ENCODE measurements at places on chromosomes 1 and 21.

- DNase-seq = peak; percentile 51
These were observed 7.0 kb downstream of the ATP13A2 start for GRCh38 chr1:17004466-17005364.

DNA sequence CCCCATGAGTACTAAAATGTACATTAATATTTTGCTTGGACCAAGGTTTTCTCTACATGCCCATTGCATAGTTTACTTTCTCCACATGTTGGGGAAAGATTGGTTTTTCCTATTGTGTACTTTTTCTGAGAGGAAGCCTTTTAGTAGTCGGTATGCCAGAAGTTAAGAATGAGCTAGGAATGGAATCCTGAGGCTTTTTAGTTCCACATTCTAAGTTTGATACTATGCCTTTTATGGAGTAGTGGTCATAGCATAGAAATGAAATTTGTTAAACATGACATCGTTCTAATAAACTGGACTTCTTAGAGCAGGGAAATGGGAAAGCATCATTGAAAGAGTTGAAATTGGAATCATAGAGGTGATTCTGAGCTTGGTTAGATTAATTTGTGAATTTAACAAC lies 64.3 kb downstream of the BCL9 start:
- no peak for DNase-seq

- DNase-seq = no peak
These were observed 53.2 kb downstream of the C1orf198 start for GRCh38 chr1:230814949-230815692.

DNA sequence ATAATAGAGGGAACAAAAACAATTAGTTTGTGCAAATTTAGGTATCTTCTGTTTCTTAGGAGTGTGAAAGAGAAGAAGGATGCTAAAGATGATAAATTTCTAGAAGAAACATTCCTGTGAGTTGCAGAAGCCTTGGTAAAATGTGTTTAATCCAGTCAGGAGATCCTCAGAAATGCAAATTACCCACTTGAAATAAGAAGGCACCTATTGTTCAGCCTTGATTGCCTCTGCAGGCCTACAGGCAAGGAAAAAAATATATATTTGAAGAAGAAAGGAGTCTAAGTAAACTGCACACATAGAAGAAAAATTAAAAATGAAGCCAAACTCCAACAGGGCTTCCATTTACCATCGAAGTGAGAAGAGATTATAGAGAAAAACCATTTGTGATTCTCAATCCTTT lies 51.0 kb upstream of the LHX8 start:
- DNase-seq = no peak

DNA sequence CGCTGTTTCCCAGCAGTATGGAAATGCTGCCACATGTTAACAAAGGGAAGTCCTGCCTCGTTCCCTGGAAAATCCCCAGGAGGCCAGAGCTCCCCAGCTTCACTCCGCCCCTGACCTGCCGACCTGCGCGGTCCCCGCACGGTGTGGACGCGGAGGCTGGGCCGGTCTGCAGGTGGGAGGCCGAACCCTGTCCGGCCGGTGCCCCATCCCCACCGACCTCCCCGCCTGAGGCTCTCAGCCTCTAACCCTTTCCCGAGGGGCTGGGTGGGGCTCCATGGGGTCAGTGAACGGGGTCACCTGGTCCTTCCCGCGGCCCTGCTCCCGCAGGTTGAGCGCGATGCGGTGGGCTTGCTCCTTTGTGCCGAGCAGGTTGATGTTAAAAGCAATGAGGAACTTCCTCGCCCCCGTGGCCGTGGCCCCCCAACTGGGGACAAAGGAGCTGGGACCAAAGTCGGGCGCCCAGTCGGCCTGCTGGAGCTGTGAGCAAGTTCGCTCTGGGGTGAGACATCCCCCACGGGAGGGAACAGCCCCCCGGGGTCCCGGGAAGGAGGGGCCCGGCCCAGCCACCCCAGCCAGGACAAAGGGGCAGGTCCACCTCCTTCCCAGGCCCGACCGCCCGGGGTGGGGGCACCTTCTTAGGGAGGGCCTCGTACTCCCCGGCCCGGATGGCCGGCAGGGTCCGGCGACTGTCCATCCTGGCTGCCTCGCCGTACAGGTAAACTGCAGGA lies 4.0 kb downstream of the FTCD start:
- peak; percentile 1 for DNase-seq

DNA sequence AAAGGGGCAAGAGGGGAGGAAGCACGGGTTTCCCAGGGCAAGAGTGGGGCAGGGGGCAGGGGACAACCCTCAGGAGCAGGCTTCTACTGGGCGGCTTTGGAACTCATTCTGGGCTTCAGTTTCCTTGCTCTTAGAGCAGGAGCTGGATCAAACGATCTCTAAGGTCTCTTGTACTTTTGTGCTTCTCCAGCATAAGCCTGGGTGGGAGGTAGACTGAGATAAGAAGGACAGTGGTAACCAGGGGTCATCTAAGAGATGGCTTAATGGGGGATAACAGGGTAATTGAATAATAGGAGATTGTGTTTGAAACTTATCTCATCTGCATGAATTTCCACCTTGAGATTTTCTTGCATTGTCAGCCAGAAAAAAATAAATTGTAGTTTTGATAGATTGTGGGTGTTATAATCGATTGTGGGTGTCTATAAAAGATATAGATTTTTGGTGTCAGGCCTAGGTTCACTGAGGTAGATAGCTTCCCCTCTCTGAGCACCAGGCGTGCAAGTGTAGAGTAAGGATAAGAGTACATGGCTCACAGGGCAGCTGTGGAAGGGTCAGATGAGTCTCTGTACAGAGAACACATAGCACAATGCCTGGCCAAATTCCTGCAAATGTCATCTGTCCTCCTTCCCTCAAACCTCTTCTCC lies 68.0 kb downstream of the CD58 start:
- no peak for DNase-seq

DNA sequence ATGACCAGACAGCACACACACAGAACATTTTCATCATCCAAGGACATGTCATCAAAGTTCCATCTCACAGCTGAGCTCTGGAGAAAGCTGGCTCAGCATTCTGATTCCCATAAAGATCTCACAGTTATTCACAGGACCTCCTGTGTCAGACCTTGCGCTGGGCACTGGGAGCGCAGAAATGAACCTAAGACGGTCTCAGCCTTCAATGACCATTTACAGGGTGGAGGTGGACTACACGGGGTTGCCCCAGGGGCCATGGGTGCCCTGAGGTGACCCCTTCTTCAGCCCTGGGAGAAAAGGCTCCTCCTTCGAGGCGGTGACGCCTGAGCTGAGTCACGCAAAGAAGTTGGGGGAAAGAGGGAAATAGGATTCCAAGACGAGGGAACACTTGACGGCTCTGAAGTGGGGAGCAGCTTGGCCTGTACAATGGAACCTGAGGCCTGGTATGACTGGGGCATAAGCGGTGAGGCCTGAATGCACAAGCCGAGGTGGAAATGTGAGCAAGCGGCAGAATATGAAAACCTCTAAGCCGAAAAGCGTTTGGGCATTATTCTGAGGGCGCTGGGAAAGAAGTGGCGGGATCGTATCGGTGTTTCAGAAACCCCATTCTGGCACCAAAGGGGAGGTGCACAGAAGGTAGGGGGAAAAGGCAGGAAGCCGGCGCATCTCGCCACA lies 797 bp downstream of the CC2D1B start:
- DNase-seq = peak; percentile 80

- peak; percentile 37 for DNase-seq
These were observed 138.2 kb downstream of the COL24A1 start for GRCh38 chr1:86018283-86018923.

GRCh38 chr1:223792046-223792445 lies 53.7 kb downstream of the TP53BP2 start:
- DNase-seq = no peak

GRCh38 chr1:98792123-98792522 lies 130.6 kb downstream of the SNX7 start:
- DNase-seq = no peak

- no peak for DNase-seq
These were observed 58.2 kb downstream of the ETS2 start for GRCh38 chr21:38863843-38864363.

DNA sequence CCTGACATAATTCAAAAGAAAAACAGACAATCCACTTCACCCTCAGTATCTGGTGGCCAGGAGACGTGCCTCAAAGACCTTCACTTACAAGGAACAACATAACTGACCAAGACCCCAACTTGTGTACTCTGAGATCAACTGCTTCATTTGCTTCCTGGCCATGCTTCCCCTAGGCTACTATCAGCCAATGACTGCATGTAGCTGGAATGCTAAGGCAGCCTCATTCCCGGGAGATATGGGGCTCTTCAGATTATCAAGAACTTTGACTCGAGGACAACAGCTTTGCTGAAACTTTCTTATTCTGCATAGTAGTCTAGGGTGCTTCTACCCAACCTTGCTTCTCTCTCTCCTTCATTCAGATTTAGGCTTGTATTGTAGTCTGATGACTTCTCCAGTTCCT lies 11.7 kb upstream of the UCK2 start:
- DNase-seq = peak; percentile 30

DNA sequence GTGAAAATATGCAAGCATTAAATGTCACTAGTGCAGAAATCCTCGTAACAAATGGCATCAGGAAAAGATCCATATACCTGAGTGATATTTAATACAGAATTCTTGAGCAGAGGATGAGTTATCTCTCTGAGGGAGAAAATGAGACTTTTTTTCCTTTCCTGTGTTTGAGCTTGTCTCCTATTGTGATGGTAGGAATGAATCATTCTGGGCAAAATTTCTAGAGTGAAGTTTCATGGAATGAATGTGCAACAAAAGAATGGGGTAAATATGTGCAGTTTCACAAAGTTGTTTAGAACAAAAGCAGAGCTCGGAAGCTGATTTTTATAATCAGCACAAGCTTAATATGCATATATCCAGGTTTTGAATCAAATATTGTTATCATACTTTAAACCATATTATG lies 4.6 kb downstream of the CTPS1 start:
- DNase-seq = no peak

DNA sequence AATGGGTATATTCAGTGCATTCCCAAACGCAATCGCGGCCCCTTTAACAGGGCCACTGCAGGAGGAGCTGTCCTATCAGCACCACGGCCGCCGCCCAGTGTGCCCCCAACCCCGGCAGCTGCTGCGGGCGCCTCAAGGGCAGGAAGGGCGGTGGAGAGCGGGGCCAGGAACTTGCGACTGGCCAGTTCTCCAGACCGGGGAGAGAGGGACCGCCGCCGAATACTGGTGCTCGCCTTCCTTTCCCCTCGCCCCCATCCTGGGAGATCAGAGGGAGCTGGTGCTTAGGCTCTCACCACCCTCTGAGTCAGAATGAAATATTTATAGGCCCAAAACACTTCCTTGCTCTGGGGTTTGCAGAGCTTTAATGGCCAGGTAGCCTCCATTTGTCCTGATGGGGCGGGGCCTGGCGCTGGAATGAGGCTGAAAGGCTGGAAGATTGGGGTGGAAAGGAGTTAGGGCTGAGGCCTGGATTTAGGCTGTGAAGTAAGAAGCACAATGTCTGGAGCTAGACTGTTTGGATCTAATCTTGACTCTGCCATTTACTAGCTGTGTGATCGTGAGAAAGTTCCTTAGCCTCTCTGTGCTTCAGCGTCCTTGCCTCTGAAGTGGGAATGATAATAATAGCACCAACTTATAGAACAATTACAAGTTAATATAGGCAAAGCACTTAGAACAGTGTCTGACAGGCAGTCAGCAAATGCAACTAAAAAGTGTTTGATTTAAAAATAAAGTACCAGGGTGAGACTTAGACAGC lies 75.5 kb downstream of the NAV1 start:
- no peak for DNase-seq

GRCh38 chr1:177748080-177748801 lies 221.6 kb downstream of the SEC16B start:
- no peak for DNase-seq

GRCh38 chr1:186463926-186464325 lies 3.0 kb upstream of the PDC start:
- DNase-seq = no peak

DNA sequence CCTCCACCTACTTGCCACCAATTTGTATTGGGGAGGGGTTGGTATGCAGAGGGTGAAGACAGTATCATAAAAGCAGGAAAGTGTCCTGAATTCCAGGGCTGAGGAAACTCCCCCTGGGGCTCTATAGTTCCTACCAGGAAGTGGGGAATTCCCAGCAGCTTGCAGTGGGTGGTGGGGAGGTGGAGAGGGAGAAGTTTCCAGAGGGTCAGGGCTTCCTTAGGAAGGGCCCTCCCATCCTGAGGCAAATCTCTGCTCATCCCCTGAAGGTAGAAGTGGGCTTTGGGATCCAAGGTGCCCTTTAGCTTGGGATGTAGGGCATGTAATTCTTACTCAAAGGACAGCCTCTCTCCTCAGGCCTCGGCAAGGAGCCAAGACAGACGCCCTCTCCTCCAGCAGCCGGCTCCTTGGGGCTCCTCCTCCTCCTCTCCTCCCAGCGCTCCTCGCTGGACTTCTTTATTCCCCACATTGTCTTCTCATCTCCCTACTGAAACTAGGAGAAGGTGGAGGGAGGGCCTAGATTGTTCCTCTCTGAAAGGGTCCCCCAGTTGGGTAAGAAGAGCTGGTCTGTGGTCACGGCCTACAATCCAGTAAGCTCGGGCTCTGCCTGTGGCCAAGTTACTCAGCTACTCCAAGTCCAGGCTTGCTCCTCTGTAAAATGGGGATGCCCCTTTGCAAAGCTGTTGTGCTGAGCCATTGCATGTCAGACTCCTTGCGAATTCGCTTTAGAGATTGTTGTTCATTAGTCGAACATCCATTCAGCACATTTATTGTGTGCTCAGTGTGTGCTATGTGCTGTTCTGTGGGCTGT lies 17.9 kb upstream of the CSF1 start:
- DNase-seq = peak; percentile 77

- no peak for DNase-seq
These were observed 5.8 kb upstream of the VWA1 start for GRCh38 chr1:1429671-1430073.

- peak; percentile 70 for DNase-seq
These were observed 82.0 kb downstream of the TGFBR3 start for GRCh38 chr1:91803847-91804545.

- DNase-seq = no peak
These were observed 4.7 kb upstream of the SPRR3 start for GRCh38 chr1:152996633-152997400.

- no peak for DNase-seq
These were observed 22.3 kb upstream of the AGPAT3 start for GRCh38 chr21:43842742-43843141.

GRCh38 chr1:2141025-2141424 lies 53.5 kb downstream of the FAAP20 start:
- DNase-seq = no peak

DNA sequence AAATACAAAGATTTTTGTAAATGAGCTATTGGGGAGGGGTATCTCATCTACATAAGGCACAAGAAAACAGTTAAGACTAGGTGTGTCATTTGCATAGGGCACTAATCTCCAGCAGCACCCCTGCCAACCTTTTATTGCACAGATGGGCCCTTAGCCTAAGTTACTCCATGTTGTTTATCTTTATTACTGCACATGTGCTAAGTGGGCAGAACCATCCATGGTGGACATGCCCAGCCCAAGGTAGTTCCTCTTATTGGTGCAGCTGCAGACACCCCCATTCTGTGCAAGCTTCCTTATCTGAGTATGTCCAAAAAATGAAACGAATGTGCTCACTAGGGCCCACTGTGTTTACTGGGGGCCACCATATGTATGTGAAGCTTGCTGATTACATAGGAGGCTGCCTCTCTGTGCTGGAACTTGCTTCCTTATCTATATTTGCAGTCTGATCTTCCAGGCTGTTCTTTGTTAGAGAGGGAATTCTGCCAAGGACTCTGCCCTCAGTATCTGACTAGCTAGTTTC lies 77.3 kb upstream of the NEK7 start:
- no peak for DNase-seq

Data from Daoy (cell line).